ENCODE measurements at places on chromosomes 2 and 18. TPM values are rescaled to one million over a fixed set of nuclear protein-coding genes. Genes with fewer than 3 reads are reported as not detected.

- no peak overlapping the region for H3K27ac ChIP-seq
- no peak overlapping the region for H3K4me3 ChIP-seq
- peaks cover 3% of the 10 kb centered on the region for H3K27me3 ChIP-seq
- DNase-seq, result no peak
- no peaks in the 10 kb centered on the region for H3K4me1 ChIP-seq
These were observed 223.1 kb upstream of the SP5 start for GRCh38 chr2:170492010-170492409.

GRCh38 chr18:34909637-34910364, 131.4 kb upstream of the MAPRE2 start:
- peak overlapping the region; percentile 59 for H3K27ac ChIP-seq
- no peaks in the 10 kb centered on the region for H3K4me1 ChIP-seq
- H3K27me3 ChIP-seq, result no peaks in the 10 kb centered on the region
- no peak for DNase-seq

Gene SH2D6
- total RNA-seq, result not detected

Gene ABCB11
- total RNA-seq, result 0.21 TPM

Gene PDE11A
- 1.2 TPM for total RNA-seq

- DNase-seq, result no peak
- H3K27ac ChIP-seq, result no peak overlapping the region
- no peaks in the 10 kb centered on the region for H3K4me1 ChIP-seq
These were observed 7.0 kb upstream of the FMNL2 start for GRCh38 chr2:152328013-152328412.

DNA sequence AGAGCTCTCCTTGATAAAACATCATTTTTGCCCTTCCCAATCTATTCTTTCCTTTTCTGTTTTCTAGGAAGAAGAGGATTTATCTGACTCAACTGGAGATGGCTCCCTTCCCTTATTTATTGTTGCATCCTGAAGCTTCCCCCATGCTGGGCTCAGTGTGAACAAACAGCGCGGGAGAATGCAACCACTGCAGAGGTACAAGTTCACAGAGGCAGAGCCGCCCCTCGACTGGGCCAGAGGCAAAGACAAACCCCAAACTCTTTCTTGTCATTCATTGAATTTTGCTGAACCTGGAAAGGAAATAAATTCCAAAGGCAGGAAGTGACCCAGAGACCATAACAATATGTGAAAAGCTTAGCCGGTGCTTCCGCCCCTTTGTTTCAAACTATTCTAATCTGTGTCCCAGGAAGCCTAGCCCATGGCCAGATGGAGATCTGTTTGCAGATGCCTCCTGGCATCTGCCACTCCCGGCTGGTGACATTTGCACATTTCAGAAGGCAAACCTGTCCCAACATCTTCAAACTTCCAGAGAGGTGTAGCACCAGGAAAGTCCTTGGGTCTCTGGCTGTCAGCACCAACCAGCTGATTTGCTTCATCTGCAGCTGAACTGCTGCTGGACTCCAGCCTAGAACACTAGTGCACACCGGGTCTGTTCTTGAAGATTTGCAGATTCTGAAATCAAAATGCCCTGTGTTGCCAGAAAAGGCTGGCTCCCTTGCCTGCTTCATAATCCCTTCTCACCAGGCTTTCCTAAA, 79.4 kb upstream of the MAP4K3 start:
- no peak overlapping the region for H3K4me3 ChIP-seq
- no peak for DNase-seq
- H3K4me1 ChIP-seq, result no peaks in the 10 kb centered on the region
- H3K27ac ChIP-seq, result no peak overlapping the region
- no peaks in the 10 kb centered on the region for H3K27me3 ChIP-seq

- no peaks in the 10 kb centered on the region for H3K4me1 ChIP-seq
- no peak overlapping the region for H3K4me3 ChIP-seq
- no peak for DNase-seq
- no peak overlapping the region for H3K27ac ChIP-seq
- no peaks in the 10 kb centered on the region for H3K27me3 ChIP-seq
These were observed 326.2 kb upstream of the LRATD1 start for GRCh38 chr2:14306268-14306861.

GRCh38 chr2:235536711-235537110, 42.9 kb downstream of the AGAP1 start:
- H3K27me3 ChIP-seq, result no peaks in the 10 kb centered on the region
- H3K4me1 ChIP-seq, result no peaks in the 10 kb centered on the region
- DNase-seq, result no peak
- no peak overlapping the region for H3K4me3 ChIP-seq
- no peaks in the 10 kb centered on the region for H3K36me3 ChIP-seq

GRCh38 chr2:218369330-218369729, 12.7 kb downstream of the CATIP start:
- H3K36me3 ChIP-seq, result no peaks in the 10 kb centered on the region
- DNase-seq, result peak; percentile 45
- H3K27me3 ChIP-seq, result no peaks in the 10 kb centered on the region
- H3K4me3 ChIP-seq, result no peak overlapping the region
- H3K27ac ChIP-seq, result no peak overlapping the region
- H3K4me1 ChIP-seq, result no peaks in the 10 kb centered on the region

DNA sequence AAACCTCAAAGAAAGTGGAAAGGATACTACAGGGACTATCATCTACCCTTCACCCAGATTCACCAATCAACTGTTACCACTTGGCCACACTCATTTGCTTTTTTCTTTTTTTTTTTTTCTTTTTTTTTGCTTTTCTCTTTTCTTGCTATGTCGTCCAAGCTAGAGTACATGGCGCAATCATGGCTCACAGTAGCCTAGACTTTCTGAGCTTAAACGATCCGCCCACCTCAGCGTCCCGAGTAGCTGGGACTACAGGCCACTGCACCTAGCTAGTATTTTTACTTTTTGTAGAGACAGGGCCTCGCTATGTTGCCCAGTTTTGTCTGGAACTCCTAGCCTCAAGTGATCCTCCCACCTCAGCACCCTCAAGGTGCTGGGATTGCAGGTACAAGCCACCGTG, 24.0 kb downstream of the BIN1 start:
- H3K4me3 ChIP-seq, result no peak overlapping the region
- no peaks in the 10 kb centered on the region for H3K27me3 ChIP-seq
- DNase-seq, result no peak
- H3K36me3 ChIP-seq, result no peaks in the 10 kb centered on the region
- H3K4me1 ChIP-seq, result no peaks in the 10 kb centered on the region

Gene CLIP4
- total RNA-seq, result 52.3 TPM

Gene CCDC141
- total RNA-seq, result 3.9 TPM

- no peak overlapping the region for H3K4me3 ChIP-seq
- H3K4me1 ChIP-seq, result no peaks in the 10 kb centered on the region
- H3K36me3 ChIP-seq, result no peaks in the 10 kb centered on the region
- DNase-seq, result no peak
- H3K27me3 ChIP-seq, result no peaks in the 10 kb centered on the region
These were observed 7.9 kb downstream of the REV1 start for GRCh38 chr2:99481941-99482340.

DNA sequence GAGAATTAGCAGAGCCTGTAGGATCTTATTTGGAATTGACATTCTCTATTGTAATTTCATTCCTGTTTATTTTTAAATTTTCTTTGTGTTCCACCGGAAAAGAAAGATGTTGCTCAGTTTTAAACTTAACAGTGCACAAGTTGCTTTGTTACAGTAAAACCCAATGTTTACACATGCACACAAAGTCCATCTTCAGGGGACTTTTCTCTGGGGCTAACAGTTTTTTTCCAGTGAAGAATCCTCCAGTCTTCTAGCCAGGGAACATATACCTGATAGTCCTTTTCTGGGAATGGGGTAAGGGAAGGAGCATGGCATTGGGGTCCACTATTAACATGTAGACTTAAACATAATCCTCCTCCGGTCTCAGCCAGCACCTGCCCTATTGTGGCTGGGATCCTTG, 25.2 kb upstream of the MRPL33 start:
- DNase-seq, result no peak
- no peak overlapping the region for H3K4me3 ChIP-seq
- H3K27ac ChIP-seq, result no peak overlapping the region
- no peaks in the 10 kb centered on the region for H3K4me1 ChIP-seq

Gene COL5A2
- total RNA-seq, result 81.0 TPM

Gene FAM110C
- 3.3 TPM for total RNA-seq

GRCh38 chr2:69390471-69390870, 3.4 kb upstream of the GFPT1 start:
- no peak overlapping the region for H3K4me3 ChIP-seq
- H3K27me3 ChIP-seq, result no peaks in the 10 kb centered on the region
- DNase-seq, result no peak
- no peaks in the 10 kb centered on the region for H3K4me1 ChIP-seq

DNA sequence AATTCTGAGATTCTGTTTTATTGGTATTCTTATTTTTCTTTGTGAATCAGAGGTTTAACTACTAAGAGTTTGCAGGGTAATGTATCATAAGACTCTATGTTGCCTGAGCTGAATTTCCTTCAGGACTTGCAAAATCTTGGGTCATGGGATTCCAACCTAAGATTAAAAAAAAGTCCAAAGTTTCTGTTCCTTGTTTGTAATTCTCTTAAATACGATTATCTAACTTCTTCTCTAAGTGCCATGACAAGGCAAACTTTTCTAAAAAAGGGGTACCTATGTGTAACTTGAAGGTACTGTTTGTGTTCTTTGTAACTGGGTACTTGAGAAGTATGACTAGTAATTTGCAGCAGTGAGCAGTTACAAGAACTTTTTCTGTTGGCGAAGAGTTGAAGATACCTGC, 181.3 kb upstream of the ZEB2 start:
- peaks cover 2% of the 10 kb centered on the region for H3K4me1 ChIP-seq
- no peaks in the 10 kb centered on the region for H3K27me3 ChIP-seq
- DNase-seq, result no peak
- no peak overlapping the region for H3K27ac ChIP-seq
- no peaks in the 10 kb centered on the region for H3K36me3 ChIP-seq

GRCh38 chr18:28189400-28190239, 12.7 kb upstream of the CDH2 start:
- H3K27ac ChIP-seq, result no peak overlapping the region
- H3K36me3 ChIP-seq, result no peaks in the 10 kb centered on the region
- DNase-seq, result no peak
- H3K27me3 ChIP-seq, result no peaks in the 10 kb centered on the region
- no peak overlapping the region for H3K4me3 ChIP-seq

DNA sequence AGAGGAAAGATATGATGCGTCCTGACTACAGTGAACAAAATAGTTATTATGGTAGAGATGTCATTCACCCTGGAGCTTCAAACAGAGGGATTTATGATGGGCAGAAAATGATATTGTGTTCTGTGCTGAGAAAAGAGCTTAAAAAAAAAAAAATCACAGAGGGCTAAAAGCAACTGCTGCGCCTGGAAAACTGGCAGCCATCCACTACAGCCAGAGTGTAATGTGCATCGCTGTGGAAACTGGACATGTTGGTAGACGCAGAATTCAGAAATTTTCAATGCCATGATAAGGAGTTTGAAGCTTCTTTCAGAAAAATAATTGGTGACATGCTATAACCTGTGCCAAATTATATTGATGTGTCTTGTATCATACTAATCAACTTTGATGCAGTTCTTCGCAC, 122.9 kb upstream of the SOX11 start:
- DNase-seq, result no peak
- H3K27me3 ChIP-seq, result no peaks in the 10 kb centered on the region
- no peaks in the 10 kb centered on the region for H3K4me1 ChIP-seq
- no peak overlapping the region for H3K4me3 ChIP-seq
- H3K27ac ChIP-seq, result no peak overlapping the region

Gene PSMD14
- total RNA-seq, result 31.8 TPM

DNA sequence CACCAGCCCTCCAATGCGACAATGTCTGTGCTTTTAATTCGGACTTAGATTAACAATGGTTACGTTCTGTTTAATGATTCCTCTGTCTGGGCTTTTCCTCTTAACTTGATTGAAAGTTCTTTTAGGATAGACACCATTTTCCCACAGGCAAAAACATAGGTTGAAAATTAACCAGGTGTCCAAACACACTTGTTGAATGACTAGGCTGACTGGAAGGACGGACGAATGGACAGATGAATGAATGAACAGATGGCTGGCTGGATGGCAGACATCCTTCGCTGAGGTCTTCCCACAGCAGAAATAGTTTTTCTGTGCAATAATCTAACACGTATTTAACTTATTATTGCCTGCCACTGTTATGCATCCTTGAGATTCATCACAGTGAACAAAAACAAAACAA, 298.8 kb downstream of the SRBD1 start:
- H3K27ac ChIP-seq, result no peak overlapping the region
- H3K4me1 ChIP-seq, result no peaks in the 10 kb centered on the region
- no peaks in the 10 kb centered on the region for H3K27me3 ChIP-seq
- H3K4me3 ChIP-seq, result no peak overlapping the region
- H3K36me3 ChIP-seq, result no peaks in the 10 kb centered on the region

Gene NOSTRIN
- total RNA-seq, result 45.3 TPM

Gene TYMS
- 3.4 TPM for total RNA-seq

GRCh38 chr18:60996326-60996725, 336.9 kb upstream of the CDH20 start:
- no peaks in the 10 kb centered on the region for H3K27me3 ChIP-seq
- no peak overlapping the region for H3K4me3 ChIP-seq
- DNase-seq, result no peak
- H3K4me1 ChIP-seq, result no peaks in the 10 kb centered on the region
- H3K27ac ChIP-seq, result no peak overlapping the region
- no peaks in the 10 kb centered on the region for H3K36me3 ChIP-seq

DNA sequence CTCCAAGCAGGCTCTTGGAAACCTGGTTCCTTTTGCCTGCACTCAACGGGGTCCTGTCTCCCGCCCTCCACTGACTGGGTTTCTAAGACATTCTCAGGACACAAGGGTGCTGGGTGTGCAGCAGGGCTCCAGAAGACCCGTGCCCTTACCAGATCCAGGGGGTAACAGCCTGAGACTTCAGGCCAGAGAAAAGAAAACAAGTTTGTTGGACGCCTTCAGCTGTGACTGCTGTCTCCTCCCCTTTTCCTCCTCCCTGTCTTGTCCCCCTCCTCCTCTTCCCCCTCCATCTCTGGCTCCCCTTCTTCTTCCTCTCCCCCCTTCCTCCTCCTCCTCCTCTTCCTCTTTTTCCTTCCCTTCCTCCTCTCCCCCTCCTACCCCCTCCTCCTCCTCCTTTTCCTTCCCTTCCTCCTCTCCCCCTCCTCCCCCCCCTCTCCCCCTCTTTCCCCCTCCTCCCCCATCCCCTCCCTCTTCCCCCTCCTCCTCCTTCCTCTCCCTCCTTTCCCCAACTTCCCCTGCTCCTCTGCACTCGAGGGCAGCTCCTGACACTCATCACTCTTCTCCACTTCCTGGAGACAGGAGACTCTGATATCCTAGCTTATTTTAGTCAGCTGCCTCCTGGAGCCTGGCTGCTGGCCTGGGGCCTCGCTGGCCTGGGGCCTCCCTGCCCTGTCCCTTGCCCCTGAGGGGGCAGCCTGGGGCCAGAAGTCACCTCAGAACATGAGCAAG, 12.4 kb downstream of the ADRA2B start:
- no peak overlapping the region for H3K27ac ChIP-seq
- DNase-seq, result peak; percentile 33
- no peak overlapping the region for H3K4me3 ChIP-seq
- H3K36me3 ChIP-seq, result no peaks in the 10 kb centered on the region
- H3K27me3 ChIP-seq, result no peaks in the 10 kb centered on the region

- no peak overlapping the region for H3K27ac ChIP-seq
- H3K27me3 ChIP-seq, result no peaks in the 10 kb centered on the region
- no peaks in the 10 kb centered on the region for H3K4me1 ChIP-seq
These were observed 766.4 kb upstream of the ID2 start for GRCh38 chr2:7915302-7916091.

- H3K36me3 ChIP-seq, result no peaks in the 10 kb centered on the region
- peak overlapping the region; percentile 10 for H3K4me3 ChIP-seq
These were observed 2.4 kb upstream of the ID2 start for GRCh38 chr2:8679567-8679826.

Measured in aorta (tissue), 5 donors.